GM12865 (cell line): ENCODE measurements at places on chromosomes 11 and 22.

DNA sequence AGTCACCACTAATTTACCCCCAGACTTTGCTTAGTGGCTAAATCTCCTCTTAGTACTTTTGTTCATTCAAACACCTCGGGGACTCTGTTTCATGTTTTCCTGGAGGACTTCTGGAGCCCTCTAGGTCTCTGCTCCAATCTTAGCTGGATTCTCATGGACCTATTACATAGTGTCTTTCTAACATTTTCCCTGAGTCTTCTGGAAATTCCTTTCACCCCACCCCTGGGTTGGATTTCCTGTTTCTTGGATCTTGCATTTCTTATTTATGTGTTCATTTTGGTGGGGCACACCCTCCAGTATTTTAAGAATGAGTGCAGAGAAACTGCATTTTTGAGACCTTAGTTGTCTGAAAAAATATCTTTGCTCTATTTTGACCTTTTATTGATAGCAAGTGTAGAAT is 220.1 kb downstream of the BLID start:
- DNase-seq = no peak

DNA sequence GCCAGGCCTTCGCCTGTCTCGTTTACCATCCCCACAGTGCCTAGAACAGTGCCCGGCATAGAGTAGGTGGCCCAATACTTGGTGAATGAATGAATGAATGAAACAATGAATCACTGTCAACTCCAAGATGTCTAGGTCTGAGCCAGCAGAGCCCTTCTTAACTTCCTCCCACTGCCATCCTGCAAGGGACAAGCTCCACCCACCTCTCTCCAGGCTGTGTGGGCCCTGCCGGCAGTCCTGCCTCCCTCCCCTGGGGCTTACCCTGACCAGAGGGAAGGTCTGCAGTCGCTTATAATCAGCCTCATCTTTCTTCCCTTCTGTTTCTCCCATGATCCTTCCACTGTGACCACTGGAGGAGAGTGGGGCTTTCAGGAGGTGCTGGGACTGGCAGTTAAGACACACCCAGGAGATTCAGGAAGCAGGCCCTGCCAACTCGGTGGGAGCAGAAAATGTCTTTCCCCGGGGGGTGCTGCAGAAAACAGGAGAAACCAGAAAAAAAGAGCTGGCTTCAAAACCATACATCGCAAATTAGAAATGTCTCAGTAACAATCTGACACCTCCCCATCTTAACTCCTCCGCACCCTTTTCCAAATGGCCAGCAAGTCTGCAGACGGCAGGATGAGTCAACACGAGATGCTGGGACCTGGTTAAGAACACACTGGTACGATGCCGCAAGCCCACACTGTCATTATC is 11.4 kb downstream of the DNAL4 start:
- DNase-seq = no peak

- DNase-seq = peak; percentile 50
These were observed 26.4 kb upstream of the ADORA2A start for GRCh38 chr22:24400726-24401596.

DNA sequence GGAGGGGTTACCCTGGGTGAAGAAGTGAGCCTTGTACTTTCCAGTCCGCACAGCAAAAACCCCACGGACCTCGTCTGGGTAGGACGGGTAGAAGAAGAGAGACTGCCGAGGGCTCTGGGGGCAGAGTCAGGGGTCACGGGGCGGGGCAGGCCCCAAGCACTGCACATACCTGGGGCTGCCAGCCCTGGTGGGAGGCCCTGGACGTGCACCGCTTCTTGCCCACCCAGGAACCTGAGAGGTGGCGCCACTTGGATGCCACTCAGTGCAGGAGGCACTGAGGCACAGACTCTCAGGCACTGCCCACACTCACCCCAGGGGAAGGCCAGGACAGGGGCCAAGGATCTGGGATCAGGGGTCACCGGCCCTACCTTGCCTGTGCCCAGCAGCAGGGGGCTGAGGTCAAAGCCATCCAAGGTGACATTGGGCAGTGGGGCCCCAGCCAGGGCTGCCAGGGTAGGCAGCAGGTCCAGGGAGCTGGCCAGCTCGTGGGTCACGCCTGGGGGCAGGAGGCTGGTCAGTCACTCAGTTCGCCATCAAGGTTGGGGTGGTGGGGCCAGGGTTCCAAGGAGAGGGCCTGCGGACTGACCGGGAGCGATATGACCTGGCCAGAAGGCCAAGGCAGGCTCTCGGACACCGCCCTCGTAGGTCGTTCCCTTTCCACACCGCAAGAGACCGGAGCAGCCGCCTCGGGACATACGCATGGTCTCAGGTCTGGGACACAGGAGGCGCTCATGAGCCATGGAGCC is 2.2 kb downstream of the ARSA start:
- no peak for DNase-seq

DNA sequence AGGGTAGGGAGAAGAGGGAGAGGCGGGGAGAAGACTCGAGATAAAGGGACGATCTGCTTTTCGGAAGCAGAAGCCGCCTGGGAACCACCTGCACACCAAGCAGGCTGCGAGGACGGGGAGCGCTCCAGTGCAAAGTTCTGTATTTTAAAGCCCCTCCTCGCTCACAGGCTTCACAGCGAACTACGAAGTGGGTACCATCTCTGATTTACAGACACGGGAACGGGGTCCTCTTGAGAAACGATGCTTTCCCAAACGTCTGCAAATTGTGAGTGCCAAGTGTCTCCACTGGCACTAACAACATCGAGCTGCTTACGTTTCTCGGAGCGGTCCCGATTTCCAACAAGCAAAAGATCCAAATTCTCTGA is 700 bp upstream of the STX3 start:
- DNase-seq = peak; percentile 22

- DNase-seq = peak; percentile 29
These were observed 1.5 kb downstream of the AMPD3 start for GRCh38 chr11:10456519-10456918.

GRCh38 chr22:43555561-43556515 is 144.0 kb downstream of the MPPED1 start:
- DNase-seq = no peak

GRCh38 chr11:102155676-102156075 is 45.4 kb downstream of the YAP1 start:
- no peak for DNase-seq

- DNase-seq = no peak
These were observed 21.5 kb downstream of the UEVLD start for GRCh38 chr11:18567081-18567480.

DNA sequence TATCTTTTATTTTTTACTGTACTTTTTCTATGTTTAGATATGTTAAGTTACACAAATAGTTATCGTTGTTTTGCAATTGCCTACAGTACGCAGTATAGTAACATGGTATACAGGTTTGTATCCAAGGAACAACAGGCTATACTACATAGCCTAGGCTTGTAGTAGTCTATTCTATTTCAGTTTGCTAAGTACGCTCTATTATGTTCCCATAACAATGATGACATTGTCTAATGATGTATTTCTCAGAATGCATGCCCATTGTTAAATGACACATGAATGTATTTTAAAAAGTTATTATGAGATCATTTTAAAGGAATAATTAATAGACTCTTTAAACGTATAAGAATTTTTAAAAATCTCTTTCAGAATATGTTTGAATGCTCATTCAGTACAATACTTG is 696.7 kb upstream of the CCDC90B start:
- DNase-seq = no peak

GRCh38 chr22:27881421-27881820 is 37.6 kb downstream of the PITPNB start:
- no peak for DNase-seq

DNA sequence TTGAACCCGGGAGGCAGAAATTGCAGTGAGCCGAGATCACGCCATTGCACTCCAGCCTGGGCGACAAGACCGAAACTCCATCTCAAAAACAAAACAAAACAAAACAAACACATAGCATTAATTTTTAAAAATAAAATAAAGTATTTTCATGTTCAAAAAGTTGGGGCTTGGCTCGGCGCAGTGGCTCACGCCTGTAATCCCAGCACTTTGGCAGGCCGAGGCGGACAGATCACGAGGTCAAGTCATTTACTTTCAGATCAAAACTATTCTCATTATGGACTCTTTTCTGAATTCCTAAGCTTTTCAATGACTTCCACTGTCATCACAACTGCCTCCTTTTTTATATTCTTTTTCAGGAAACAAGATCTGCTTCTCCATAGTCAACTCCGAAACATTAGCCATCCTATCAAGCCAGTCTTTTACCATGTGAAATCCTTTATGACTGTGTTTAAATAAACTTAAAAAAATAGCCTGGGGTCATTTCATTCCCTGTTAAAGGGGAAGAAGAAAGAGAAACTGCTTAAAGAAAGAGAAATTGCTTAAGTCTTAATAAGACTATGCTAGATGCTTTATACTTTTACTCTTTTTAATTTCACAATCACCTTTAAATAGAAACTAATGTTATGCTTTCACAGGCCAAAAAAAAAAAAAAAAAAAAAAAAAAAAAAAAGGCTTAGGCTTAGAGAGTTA is 13.1 kb upstream of the CHRNA10 start:
- no peak for DNase-seq
